ENCODE measurements at places on chromosomes 7 and 10.

DNA sequence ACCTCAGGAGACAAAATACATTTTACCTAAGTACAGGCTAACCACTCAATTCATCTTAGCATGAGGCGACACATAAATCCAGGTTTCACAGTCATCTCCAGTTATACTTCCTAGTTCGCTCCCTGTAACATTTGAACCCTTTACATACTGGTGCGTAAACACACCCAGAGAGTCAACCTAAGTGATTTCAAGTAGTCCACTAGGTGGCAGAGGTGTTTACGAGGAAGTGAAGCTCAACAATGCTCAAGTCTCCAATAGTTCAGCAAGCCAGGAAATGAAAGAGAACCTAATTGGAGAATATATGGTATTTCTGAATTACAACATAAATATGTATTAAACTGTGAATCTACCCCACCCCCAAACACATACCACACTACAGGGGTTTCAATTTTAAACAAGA is 76.3 kb upstream of the ABCB5 start:
- DNase-seq: no peak

GRCh38 chr10:96417441-96417840 is 58.6 kb upstream of the OPALIN start:
- DNase-seq: no peak

- DNase-seq: no peak
These were observed 89.1 kb upstream of the LRRTM3 start for GRCh38 chr10:66836771-66837170.

GRCh38 chr7:101370836-101371235 is 8.2 kb downstream of the COL26A1 start:
- DNase-seq: no peak

DNA sequence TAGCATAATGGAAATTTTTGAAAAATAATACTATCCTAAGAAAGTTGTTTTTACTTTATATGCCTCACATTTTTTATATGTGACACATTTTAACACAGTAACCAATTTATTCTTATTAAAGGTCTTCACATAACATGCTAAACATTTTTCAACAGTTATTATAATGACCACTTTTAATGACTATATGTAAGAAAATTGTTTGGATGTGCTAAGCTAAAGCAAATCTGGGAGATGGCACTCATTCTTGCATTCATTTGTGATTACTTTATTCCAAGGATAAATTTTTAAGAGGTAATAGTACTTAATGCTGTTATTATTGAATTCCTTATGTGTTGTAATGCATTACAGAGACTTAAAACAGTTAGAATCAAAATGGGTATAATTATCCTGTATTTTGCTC is 88.1 kb downstream of the ANKIB1 start:
- DNase-seq: no peak

GRCh38 chr10:31099094-31099493 is 67.4 kb upstream of the ZNF438 start:
- DNase-seq: no peak

- no peak for DNase-seq
These were observed 103.0 kb upstream of the LSM8 start for GRCh38 chr7:118080947-118081346.

DNA sequence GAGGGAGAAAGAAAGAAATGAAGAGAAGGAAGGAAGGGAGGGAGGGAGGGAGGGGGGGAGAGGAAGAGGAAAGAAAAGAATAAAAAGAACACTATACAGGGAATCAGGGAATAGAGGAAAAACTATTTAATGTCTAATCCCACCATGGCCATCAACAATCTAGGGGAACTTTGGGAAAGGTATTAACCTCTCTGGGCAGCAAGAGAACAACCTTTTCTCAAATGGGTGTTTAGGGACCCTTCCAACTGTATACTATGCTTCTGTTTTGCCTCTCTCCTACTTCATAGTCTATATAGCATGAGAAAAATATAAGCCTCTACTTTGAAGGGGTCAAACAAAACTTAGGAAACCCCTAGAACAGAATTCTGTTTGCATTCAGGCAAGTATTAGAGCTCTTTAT is 54.5 kb downstream of the CHCHD3 start:
- no peak for DNase-seq

GRCh38 chr7:47474937-47475879 is 106.7 kb downstream of the TNS3 start:
- DNase-seq: peak; percentile 70

GRCh38 chr7:116395141-116395791 is 104.3 kb upstream of the CAV2 start:
- DNase-seq: no peak

DNA sequence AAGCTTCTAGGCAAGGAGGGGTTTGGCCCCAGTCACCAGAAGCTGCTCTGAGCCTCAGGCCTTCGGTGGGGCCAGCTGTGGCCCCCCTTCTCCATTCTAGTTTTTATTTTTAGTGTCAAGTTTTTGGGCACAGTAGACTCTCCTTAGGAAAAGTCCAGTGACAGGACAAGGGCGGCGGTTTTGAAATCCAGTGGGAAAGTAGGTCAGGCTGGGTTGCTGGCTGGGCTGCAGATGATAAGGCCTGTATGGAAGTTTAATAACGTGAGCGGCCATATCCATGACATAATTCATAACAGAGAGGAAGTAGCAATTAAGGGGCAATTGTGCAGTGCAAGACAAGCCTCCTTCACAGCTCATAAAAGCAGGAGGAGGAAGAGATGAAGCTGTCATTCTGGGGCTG is 87.1 kb upstream of the ZNF716 start:
- DNase-seq: no peak

- no peak for DNase-seq
These were observed 852.7 kb upstream of the PHF14 start for GRCh38 chr7:10120936-10121335.

- no peak for DNase-seq
These were observed 58.5 kb downstream of the OGDH start for GRCh38 chr7:44664780-44665461.

- peak; percentile 42 for DNase-seq
These were observed 24.3 kb downstream of the TECTB start for GRCh38 chr10:112307358-112308124.

DNA sequence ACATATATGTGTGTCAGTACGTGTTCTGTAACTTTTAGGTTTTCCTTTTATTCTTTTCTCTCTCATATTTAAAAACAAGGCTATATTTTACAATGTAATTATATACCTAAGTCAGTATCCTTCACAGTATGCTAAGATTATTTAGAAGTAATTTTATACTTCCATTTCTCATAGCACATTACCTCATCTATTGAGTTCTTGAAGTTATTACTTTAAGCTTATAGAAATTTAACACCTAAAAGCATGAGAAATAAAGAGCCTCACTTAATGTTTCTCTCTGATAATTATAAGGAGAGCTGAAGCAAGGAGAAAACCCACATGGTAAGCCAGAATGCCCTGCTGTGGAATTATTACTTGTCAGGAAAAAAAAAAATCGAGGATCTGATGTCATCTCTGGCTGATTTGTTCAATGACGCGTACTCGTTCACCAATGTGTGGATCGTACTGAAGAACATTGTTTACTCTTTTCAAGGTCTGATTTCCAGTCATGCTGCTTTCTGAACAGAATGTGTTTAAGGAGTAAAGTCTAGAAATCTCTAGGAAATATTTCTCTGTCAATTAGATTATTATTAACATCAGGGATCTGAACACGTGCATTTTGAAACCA is 21.9 kb downstream of the CACNB2 start:
- no peak for DNase-seq

- DNase-seq: no peak
These were observed 43.4 kb downstream of the FAM20C start for GRCh38 chr7:235576-236395.

- no peak for DNase-seq
These were observed 6.1 kb downstream of the CRYGN start for GRCh38 chr7:151433721-151434400.

DNA sequence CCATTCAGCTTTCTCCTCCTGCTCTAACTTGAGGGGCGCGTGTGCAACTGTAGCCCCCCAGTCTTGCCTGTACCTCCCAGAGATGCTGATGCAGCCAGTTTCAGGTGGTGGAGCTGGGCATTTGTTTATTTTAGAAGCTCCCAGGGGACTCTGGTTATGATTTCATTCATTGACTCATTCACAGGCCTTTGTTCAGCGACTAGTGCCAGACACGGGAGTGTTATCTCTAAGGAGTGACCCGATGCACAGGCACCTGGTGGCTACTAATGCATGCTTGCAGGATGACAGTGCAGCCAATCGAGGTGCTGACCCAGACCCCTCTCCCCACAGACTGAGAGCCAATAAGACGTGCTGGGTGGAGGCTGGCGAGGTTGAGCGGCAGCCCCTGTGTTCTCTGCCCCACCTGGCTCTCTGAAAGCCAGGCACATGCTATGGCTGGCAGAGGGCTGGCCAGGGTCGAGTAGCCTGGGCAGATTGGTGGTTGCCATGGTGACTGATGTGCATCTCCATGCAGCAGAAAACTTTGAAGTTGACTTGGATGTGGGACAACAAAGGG is 19.7 kb upstream of the SLC18A2 start:
- no peak for DNase-seq

- no peak for DNase-seq
These were observed 270.4 kb downstream of the HGF start for GRCh38 chr7:81499262-81500116.

DNA sequence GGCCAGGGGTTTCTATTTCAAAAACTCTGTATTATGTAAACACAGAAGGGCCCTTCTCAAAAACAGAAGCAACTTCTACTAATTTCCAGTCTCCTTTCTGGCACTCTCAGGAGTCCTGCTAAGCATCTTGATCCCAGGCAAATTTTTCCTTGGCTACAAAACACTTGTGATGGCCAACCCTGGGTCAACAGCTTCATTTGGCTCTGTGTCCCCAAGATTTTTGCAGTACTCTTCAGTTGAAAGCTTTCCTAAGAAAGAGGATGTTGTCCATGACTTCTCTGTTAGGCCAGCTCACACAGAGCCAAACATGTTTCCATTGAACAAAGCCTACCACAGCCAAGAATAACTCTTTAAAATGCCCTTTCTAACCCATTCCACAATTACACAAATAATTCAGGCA is 99.0 kb upstream of the EGR2 start:
- no peak for DNase-seq

- no peak for DNase-seq
These were observed 60.4 kb downstream of the FAM53B start for GRCh38 chr10:124683814-124684213.

DNA sequence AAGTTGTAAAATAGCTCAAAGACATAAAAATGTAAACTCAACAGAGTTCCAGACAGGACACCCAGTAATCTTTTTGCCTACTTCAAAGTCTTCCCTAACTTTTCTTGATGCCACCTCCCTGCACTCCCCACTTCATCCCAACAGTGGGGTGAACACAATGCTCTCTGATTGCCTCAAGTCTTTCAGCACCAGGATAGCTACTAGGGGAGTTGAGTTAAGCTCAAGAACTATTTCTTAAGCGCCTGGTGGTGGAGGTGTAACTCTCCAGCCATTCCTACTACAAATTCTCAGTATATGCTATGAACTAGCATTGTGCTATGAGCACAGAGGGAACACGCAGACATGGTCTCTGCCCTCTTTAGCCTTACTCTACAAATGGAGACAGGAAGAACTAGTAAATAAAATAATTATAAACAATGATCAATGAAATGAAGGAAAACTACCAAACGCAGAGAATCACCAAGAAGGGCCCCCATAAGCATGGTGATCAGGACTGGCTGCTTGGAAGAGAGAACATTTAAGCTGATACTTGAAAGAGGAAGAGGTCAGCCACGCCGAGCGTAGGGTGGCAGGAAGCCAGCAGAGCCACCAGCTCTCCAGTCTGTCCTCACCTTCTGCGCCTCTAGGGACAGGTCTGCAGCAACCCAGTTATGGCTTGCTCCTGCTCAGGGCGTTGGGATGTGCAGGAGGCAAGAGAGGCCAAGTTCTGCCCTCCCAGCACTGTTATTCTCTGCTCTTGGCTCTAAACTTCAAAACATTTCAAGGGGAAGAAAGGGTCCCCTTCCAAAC is 16.7 kb upstream of the FRA10AC1 start:
- no peak for DNase-seq

- DNase-seq: no peak
These were observed 12.1 kb upstream of the FAS start for GRCh38 chr10:88978463-88978862.

DNA sequence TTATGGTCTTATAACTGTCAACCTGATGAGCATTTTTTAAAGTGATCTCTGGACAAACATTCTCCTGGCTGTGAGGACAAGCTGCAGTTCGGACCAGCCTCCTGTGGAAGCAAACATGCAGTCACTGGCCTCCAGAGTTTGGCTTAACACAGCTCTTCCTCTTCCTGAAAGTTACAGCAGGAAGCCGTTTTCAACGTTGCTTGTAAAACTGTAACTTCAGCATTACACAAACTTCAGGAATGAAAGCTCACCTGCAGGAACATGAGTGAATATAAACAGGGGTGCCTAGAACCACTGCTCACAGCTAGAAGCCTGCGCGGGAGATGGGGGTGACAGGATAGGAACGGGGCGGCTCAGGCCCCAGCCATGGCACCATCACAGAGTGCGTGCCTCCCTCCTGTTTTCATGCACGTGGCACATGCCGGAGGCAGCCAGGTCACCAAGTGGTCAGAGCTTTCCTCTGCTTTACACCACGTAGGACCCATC is 292.9 kb upstream of the PITRM1 start:
- no peak for DNase-seq

- DNase-seq: no peak
These were observed 142.4 kb upstream of the MEOX2 start for GRCh38 chr7:15828881-15829280.

DNA sequence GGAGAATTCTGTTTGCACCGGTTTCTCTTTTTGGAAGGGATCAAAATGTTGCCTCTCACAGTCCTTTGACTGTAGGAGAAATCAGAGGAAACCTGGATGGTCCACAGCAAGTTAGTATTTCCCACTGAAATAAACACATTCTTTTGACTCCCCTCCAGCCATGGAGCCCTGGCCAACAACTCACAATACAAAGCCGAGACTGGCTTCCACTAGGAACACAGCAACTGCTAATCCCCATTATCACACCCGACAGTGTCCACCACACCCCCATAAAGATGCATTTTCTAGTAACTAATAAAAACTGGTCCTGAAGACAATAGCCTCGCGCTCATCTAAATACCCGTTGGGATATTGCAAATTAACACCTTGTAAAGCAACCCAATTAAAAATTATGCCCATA is 798 bp upstream of the MACROH2A2 start:
- no peak for DNase-seq

DNA sequence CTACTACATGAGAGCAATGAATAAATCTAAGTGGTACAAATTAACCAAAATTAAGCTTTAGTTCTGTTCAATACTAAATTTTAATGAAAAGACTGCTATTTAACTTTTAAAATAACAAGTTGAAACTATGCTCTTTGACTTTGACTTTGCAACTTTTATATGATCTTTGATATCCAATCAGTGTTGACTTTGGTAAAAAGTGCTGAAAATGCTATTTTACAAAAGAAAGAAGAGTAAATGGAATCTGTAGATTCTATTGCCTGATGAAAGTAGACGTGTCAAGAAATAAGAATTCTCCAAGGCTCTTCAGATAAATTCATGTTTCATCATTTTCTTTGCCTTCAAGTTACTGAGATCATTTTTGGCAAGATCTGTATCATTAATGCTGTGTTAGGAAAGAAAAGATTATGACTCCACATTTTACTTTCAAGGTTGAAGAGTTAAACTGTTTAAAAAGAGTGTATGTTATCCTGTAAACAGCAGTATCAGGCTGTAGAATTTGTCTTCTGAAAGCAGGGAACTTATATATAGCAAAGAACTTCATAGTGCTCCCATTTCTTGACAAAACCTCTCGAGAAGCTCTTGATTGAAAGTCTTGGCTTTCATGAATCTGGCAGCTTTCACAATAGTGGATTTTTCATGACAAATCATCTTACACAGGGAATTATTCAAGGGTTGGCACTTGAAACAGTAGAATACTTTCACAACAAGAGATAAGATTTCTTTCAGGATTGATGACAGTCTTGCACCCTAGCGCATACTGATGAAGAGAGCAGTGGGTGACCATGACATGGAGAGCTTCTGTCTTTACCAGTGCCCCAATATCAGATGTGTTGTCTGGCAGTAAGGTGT is 72.1 kb downstream of the PTEN start:
- no peak for DNase-seq

Data from GM12892 (cell line).